ENCODE measurements at places on chromosomes 1 and 21. TPM values are rescaled to one million over a fixed set of nuclear protein-coding genes. Genes with fewer than 3 reads are reported as not detected.
A peak's percentile ranks its signal among the peaks of the same experiment; 100 is the strongest.

DNA sequence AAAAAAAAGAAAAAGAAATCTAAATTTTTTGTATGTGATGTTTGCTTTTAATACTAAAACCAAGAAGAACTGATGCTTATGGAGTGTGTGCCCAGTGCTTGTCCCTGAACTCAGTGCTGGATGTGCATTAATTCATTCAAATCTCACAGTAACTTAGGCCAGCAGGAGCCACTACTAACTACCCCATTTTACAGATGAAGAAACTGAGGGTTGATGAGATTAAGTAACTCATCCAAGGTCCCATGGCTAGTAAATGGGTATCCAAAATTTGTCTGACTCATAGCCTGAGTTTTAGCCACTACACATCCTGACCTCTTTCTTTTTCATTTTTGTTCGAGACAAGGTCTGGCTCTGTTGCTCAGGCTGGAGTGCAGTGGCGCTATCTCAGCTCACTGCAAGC lies 127.9 kb downstream of the CCDC185 start:
- no peak for DNase-seq

DNA sequence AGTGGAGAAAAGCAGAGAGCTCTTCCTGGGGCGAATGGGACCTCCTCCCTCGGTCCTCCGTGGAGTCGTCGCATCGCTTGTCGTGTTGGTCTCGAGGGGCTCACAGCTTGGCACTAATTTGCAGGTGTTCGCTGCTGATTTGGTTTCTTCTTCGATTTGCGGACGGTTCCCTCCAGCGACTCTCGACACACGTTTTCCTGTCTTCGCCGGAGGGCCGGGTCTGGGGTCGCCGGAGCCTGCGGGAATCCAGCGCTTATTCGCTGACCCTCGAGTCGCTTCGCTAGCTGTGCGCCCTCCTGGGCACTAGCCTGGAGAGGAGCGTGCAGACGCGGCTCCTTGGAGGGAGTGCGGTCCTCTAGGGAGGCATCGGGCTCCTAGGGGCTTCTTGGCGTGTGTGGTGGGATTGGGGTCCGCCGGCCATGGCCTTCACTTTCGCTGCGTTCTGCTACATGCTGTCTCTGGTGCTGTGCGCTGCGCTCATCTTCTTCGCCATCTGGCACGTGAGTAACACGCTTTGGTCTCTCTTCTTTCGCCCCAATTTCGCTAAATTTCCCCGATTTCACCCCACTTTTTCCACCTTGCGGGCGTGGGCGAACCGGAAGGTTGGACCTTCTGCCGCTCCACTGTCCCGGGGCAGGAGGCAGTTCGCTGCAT lies 766 bp downstream of the CNIH3 start:
- no peak for DNase-seq

The TSPEAR gene
- not detected for total RNA-seq

GRCh38 chr1:225554216-225554812 lies 98.6 kb downstream of the ENAH start:
- DNase-seq: peak; percentile 37

GRCh38 chr1:180973369-180973768 lies 49.3 kb downstream of the STX6 start:
- DNase-seq: no peak

The E2F2 gene
- 1.2 TPM for total RNA-seq

All from frontal cortex (tissue), 4 donors.